Hematopoietic multipotent progenitor cell treated with erythropoietin and hydrocortisone succinate and interleukin-3 and kit ligand, for 17 days (in vitro differentiated cells): ENCODE measurements at places on chromosomes 16 and 17.

DNA sequence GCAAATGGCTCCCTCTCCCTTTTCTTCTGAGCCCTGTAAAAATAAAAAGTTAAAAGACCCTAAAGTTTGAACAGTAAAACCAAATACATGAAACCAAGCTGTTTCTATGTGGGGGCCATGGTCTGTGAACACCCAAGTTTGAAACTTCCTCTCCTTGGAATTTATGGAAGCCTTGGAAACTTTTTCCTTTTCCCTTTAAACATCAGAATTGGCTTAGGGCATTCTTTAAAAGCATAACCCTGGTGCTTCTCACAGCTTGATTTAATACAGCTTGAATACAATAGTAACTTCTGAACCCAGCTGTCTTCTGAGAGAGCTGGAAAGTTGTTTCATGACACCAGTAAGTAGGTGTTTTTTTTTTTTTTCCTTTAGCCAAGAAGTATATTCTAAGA is 26.5 kb downstream of the NKD1 start:
- no peak for DNase-seq

DNA sequence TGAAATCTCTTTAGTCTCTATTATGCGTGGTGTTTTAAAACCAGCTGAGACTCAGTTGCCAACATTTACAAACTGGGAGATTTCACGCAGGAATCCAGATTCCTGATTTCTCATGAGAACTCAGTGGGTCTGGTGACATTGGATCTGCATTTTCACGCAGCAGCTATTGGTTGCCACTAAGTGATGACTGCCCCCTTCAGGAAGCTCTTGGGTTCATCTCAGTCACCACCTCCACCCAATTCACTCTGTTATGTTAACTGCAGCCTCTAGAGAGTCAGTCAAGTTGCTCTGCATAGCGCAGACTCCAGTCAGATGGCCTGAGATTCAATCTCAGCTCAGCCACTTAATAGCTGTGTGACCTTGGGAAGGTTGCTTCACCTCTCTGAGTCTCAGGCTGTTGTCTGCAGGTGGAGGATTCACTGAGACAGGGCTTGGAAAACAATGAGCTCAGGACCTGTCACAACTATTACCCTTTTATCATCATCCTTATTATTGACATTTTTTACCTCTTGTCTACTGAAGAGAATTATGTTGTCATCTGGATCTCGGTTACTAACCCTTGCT is 6.4 kb downstream of the SHISA9 start:
- DNase-seq = no peak

- no peak for DNase-seq
These were observed 1.2 kb downstream of the BRIP1 start for GRCh38 chr17:61862105-61862574.

DNA sequence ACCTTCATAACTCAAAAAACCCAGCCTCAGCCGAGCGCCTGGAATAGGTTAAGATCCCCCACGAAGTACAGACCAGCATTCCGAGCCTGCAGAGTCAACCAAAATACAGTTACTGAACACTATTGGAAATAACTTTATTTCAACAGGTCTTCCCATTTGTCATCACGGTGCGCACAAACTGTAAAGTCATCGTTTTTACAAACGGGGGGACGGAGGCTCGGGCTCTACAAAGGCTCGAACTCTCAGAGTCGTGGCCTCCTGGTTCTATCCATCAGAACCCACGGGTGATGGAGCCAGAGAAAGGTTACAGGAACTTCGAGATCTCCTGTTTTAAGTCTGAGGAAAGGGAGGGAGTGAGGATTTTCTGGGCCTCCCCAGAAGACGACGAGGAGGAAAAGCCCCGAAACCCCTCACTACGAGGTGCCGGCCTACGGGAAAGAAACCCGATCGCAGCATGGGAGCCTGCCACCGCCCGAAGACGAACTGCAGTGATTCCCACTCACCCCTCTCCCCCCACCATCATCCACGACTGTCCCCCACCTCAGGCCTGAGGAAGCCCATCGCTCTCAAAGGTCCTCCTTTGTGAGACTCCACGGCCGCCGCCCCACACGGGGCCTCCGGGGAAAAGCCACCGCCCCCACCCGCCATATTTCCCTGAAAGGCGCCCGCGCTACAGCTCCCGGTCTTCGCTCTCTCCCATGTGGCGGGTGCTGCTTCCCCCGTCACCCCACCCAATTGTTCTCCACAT is 917 bp downstream of the YWHAE start:
- DNase-seq = peak; percentile 65

GRCh38 chr17:8896641-8897635 is 29.5 kb upstream of the PIK3R6 start:
- no peak for DNase-seq

DNA sequence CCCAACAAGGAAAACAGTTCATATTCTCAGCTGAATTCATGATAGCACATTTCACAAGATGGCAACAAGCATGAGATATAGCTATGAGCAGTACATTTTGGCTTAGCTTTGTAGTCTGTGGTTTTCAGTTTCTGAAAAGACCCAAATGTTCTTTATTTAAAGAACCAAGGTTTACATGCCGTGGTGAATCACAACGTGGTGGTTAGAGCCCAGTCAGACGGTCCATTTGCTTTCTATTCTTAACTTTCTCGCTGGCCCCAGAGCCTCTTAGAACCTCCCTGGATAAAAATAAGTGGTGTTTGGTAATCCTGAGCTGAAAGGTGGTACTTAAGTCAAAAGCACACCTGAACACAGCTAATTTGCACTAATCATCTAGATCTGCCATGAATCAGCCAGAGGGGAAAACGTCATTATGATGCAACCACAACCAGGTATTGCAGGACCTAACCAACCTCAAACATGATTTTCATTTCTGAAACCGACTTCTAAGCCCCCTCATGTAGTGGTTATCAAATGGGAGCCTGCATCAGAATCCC is 18.6 kb upstream of the HAPSTR1 start:
- DNase-seq = no peak

DNA sequence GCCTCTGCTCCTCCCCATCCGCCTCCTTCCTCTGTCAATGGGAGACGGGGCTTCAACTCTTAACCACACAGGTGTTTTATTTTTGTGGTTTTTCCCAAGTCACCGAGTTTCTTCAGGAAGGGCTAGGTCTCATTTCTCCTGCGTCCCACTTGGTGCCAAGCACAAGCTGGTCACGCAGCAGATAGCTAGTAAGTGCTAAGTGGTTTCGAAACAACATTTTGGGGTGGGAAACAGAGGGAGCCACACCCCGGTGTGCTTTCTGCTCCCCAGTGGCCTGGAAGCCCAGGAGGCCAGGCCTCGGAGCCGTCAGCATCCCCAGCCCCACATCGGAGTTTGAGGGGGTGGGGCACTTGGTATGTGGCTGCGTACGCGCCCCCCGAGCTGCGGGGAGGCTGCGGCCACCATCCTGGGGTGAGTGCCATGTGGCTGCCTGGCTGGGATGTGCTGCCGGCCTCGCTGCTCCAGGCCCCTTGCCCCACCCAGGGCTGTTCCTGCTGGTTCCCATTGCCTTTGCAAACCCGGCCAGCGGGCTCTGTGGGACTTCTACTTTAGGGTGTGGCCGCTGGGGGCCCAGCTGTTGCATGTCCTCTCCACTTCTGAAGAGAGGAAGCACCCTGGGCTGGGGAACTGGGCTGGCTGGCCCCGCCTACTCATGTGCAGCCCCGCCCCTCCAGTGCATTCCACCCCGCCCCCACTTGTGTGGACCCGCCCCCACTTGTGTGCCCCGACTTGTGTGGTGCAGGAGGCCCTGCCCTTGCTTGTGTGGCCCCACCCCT is 55.6 kb downstream of the BAIAP2 start:
- peak; percentile 6 for DNase-seq

DNA sequence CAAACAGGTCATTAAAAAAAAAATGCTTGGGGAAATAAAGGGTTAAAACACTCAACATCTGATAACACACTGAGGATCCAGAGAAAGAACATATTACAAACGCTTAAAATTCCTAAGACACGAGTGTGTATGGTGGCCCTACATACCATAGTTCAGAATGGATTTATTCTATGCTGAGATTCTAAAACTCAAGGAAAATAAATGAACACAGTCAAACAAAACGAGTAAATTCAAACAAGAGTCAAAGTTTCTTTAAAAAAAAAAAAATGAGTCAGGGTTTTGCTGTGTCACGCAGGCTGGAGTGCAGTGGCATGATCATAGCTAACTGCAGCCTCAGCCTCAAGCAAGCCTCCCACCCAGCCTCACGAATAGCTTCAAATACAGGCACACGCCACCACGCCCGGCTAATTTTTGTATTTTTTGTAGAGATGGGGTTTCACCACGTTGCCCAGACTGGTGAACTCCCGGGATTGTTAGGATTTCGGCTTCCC is 17.4 kb downstream of the CRK start:
- peak; percentile 42 for DNase-seq

GRCh38 chr17:12632785-12633184 is 32.9 kb upstream of the MYOCD start:
- DNase-seq = no peak

DNA sequence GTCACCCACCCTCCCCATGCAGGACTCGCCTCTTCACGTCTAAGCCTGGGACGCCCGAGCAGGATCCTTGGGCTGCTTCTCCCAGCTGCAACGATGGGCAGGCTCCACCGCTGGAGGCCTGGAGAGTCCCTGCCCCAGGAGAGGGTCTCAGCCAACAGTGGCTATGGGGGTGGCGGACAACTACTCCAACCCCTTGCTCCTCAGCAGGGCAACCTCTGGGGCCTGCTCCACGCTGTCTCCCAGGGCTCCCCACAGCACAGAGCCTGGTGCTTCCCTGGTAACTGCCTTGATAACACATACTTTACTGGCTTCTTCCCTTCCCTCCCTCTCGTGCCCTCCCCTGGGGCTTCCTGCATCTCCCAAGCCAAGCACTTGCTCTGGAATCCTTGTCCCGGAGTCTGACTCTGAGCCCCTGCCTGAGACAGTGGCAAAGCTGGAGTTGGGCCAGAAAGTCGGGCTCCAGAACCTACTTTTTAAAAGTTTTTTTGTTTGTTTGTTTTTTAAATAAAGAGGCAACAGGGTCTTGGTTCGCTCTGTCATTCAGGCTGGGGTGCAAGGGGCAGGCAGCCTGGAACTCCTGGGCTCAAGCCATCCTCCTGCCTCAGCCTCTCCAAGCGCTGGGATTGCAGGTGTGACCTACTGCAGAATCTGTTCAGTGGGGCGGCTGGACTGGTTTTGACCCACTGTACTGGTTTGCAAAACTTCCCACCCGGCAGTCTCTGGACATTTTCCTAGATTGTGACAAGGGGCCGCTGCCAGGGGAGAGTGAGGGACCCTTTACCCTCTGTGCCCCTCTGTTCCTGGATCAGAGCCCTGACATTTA is 99.4 kb downstream of the TNFRSF13B start:
- no peak for DNase-seq

- no peak for DNase-seq
These were observed 12.7 kb upstream of the FOXN1 start for GRCh38 chr17:28493460-28493859.
